ENCODE measurements at places on chromosomes 7 and 10.
A peak's percentile ranks its signal among the peaks of the same experiment; 100 is the strongest.

- no peak for DNase-seq
These were observed 57.9 kb downstream of the DNAJB9 start for GRCh38 chr7:108627476-108628051.

GRCh38 chr10:17387861-17388503 is 66.4 kb downstream of the ST8SIA6 start:
- no peak for DNase-seq

- DNase-seq, result no peak
These were observed 194.0 kb downstream of the AHR start for GRCh38 chr7:17492437-17492836.

DNA sequence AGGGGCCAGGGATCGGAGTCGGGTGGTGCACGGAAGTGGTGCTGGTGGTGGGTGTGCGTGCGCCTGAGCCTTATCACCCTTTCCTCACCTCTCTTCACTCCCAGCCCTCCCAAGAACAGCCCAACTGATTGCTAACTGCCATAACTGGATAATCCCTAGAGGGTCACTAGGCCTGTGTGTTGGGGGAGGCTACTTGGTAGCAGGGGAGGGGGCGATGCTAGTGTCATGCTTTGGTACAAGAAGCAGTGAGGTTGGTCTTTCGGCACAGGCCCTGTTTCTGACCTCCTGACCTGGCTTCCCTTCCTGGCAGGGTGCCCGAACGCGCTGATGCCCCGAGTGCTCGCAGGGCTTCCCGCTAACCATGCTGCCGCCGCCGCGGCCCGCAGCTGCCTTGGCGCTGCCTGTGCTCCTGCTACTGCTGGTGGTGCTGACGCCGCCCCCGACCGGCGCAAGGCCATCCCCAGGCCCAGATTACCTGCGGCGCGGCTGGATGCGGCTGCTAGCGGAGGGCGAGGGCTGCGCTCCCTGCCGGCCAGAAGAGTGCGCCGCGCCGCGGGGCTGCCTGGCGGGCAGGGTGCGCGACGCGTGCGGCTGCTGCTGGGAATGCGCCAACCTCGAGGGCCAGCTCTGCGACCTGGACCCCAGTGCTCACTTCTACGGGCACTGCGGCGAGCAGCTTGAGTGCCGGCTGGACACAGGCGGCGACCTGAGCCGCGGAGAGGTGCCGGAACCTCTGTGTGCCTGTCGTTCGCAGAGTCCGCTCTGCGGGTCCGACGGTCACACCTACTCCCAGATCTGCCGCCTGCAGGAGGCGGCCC is 652 bp downstream of the KAZALD1 start:
- peak; percentile 48 for DNase-seq

- peak; percentile 78 for DNase-seq
These were observed 9.8 kb downstream of the CEP41 start for GRCh38 chr7:130430841-130431666.

- peak; percentile 6 for DNase-seq
These were observed 87.0 kb downstream of the SKAP2 start for GRCh38 chr7:26777385-26777784.

DNA sequence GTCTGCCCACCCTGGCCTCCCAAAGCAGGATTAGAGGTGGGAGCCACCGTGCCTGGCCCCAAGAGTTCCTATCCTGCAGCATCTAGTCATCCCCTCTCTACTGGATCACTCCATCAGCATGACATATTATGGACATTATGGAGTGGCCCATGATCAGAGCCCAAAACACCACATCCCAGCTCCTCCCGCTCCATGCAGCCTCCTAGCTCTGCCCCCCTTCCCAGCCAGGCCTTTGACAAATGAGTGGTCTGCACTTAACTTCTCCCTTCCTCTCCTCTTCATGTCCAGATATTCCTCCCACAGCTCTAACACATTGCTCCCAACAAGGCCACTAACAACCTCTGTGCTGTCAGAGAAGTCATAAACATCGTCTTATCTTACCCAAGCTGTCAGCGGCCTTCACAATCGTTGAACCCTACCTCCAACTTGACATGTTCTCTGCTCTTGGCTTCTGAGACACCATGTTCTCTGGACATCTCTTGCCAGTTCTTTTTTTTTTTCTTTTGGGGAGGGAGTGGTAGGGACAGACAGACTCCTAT is 187.6 kb downstream of the NSUN6 start:
- no peak for DNase-seq

DNA sequence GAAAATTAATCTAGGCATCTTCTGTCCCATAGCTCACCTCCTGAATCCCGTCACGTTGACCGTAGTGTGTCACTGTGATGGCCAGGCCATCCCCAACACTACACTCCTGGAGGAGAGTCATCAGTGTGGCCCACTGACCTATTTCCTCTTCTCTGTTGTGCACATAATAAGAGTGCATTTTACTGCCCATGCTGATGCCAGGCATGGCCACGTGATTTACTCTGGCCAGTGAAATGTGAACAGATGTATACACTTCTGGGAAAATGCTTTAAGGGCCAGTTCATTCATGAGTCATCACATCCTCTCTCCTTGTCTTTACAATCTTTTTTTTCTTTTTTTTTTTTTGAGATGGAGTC is 101.9 kb upstream of the PIP4K2A start:
- peak; percentile 95 for DNase-seq

DNA sequence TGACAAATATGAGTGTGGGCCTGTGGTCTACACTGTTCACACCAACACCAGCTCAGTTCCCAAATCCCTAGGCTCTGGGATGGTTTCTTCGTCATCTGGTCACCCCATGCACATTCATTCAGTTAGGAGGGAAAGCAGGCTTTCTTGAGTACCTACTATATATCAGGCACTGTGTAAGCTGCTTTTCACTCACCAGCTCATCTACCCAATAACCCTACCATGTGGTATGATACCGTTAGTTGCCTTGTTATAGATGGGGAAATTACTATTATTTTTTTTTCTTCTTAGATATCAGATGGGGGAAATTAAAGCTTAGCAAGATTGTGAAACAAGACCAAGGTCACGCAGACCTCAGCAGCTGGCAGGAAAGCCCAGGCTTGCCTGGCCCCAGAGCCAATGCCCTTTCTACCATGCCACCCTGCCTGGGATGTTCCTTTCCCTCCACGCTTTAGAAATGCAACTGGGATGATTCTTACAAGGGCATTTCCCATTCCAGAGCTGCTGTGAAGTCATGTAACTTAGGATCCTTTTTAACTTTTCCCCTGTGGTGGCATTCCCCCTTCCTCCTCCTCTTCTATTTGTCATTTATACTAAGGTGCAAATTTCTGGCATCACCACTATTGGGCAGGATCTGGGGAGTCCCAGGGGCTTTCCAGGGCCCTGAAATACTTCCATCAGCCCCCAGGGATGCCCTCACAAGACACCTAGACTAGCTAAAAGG is 93.1 kb upstream of the EFCAB10 start:
- no peak for DNase-seq
